Adrenal gland (tissue), 19 donors: ENCODE measurements at places on chromosomes 1 and 21. TPM values are rescaled to one million over a fixed set of nuclear protein-coding genes. Genes with fewer than 3 reads are reported as not detected.

Gene CFHR1
- not detected for polyA plus RNA-seq

Gene S100A9
- 73.9 TPM for polyA plus RNA-seq

Gene NHLH2
- not detected for polyA plus RNA-seq

Gene TLCD4
- 3.3 TPM for polyA plus RNA-seq

Gene TRIM46
- 0.38 TPM for polyA plus RNA-seq

Gene ZNF644
- 23.2 TPM for polyA plus RNA-seq

Gene AGMAT
- 5.6 TPM for polyA plus RNA-seq
